Mesothelial cell of epicardium (in vitro differentiated cells): ENCODE measurements at places on chromosomes 4 and X. TPM values are rescaled to one million over a fixed set of nuclear protein-coding genes. Genes with fewer than 3 reads are reported as not detected.
A peak's percentile ranks its signal among the peaks of the same experiment; 100 is the strongest.

- peaks cover 4% of the 10 kb centered on the region for H3K36me3 ChIP-seq
- DNase-seq: no peak
- no peak overlapping the region for H3K27ac ChIP-seq
- peaks cover 7% of the 10 kb centered on the region for H3K4me1 ChIP-seq
- H3K4me3 ChIP-seq: no peak overlapping the region
Observed at GRCh38 chr4:25788703-25789238, 74.0 kb downstream of the SEL1L3 start.

DNA sequence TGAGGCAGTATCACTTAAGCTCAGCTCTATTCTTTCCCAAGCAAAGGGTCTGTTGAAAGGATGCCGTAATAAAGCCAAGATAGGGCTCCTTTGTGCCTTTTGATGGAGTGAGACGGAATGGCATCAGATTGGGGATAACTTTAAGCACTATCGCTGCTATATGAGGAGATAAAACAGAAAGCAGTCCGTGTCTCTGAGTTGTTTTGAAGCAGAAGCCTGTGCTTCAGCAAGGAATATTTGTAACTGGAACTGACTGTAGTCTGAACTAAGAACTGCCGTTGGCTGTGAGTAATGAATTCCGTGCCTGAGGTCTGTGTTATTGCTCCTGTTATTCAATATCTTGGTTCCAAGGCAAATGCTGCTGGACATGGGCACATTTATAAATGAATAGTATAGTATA lies 297.4 kb downstream of the ANKRD50 start:
- H3K36me3 ChIP-seq: peaks cover 2% of the 10 kb centered on the region
- H3K4me3 ChIP-seq: no peak overlapping the region
- peaks cover 11% of the 10 kb centered on the region for H3K4me1 ChIP-seq

- H3K27ac ChIP-seq: no peak overlapping the region
- no peaks in the 10 kb centered on the region for H3K27me3 ChIP-seq
- no peak overlapping the region for H3K4me3 ChIP-seq
- DNase-seq: no peak
- no peaks in the 10 kb centered on the region for H3K36me3 ChIP-seq
Observed at GRCh38 chr4:113955411-113955810, 24.0 kb downstream of the ARSJ start.

DNA sequence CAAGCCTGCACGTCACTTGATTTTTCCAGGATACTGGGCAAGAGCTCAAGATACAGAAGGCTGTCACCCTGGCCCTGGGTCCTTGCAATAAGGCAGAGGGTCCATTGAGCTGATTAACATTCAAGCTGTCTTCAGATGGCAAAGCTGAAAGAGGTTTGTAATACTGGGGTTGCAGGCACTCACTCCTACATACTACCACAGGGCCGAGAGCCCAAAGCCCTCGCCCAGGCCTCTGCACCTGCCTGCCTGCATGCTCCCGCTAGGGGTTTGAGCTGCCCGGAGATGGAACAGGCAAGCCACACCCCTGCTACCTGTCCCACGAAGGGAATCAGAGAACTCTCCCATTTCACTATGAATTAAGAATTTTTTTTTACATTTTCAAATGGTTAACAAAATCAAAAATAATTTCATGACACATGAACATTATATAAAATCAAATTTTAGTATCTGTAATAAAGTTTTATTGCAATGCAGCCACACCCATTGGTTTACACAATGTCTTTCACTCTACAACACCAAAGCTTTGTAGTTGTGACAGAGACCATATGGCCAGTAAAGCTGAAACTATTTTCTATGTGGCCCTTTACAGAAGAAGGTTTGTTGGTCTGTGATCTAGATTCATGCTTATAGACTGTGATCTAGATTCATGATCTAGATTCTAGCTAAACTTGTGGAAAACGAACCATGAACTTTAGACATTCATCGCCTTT lies 530.4 kb upstream of the IGFBP7 start:
- H3K27me3 ChIP-seq: no peaks in the 10 kb centered on the region
- H3K4me1 ChIP-seq: no peaks in the 10 kb centered on the region
- H3K27ac ChIP-seq: no peak overlapping the region
- H3K4me3 ChIP-seq: no peak overlapping the region

DNA sequence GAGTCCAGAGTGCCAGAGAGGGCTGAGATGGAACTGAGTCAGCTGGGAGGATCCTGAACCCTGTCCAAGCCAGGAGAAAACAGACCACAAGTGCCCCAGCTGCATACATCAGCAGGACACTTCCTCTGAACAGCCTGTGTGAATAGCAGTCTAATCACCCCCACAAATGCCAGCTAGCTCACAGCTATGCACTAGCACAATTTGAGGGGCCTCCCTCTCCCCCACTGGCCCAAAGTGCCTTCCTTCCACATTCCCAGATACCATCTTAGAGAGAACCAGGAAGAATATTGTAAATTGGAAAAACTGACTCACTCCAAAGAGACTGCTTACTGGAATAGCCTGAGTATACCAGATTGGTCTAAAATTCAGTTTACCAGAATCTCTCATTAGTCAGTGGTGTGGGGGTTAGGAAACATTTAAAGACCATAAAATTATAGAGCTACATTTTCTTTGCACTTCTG lies 292.6 kb upstream of the KLF3 start:
- H3K36me3 ChIP-seq: no peaks in the 10 kb centered on the region
- no peaks in the 10 kb centered on the region for H3K27me3 ChIP-seq
- H3K27ac ChIP-seq: no peak overlapping the region
- no peak overlapping the region for H3K4me3 ChIP-seq
- peaks cover 13% of the 10 kb centered on the region for H3K4me1 ChIP-seq

DNA sequence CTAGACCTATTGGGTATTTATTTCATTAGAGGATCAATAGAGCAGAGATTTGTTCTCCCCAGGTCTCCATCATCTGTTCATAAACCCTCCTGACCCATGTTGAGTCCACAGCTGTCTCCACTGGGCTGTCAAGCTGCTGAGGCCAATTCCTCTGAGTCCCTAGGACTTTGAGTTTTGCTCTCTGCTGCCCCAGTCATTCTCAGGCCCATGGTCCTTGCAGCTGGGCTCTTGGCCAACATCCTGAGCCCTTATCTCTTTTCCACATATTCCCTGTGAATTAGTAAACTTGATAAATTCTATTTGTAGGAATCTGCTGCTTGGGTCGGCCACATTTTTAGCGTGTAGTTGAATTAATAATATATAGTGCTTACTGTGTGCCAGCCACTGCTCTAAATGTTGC lies 41.9 kb downstream of the FHL1 start:
- DNase-seq: no peak
- H3K36me3 ChIP-seq: no peaks in the 10 kb centered on the region
- peaks cover 5% of the 10 kb centered on the region for H3K4me1 ChIP-seq
- H3K4me3 ChIP-seq: no peak overlapping the region
- H3K27me3 ChIP-seq: no peaks in the 10 kb centered on the region

The ODAPH gene
- total RNA-seq: 0.35 to 1.1 TPM (median 0.57 TPM) in 3 replicates

The MAGEA9B gene
- total RNA-seq: not detected in 3 replicates

DNA sequence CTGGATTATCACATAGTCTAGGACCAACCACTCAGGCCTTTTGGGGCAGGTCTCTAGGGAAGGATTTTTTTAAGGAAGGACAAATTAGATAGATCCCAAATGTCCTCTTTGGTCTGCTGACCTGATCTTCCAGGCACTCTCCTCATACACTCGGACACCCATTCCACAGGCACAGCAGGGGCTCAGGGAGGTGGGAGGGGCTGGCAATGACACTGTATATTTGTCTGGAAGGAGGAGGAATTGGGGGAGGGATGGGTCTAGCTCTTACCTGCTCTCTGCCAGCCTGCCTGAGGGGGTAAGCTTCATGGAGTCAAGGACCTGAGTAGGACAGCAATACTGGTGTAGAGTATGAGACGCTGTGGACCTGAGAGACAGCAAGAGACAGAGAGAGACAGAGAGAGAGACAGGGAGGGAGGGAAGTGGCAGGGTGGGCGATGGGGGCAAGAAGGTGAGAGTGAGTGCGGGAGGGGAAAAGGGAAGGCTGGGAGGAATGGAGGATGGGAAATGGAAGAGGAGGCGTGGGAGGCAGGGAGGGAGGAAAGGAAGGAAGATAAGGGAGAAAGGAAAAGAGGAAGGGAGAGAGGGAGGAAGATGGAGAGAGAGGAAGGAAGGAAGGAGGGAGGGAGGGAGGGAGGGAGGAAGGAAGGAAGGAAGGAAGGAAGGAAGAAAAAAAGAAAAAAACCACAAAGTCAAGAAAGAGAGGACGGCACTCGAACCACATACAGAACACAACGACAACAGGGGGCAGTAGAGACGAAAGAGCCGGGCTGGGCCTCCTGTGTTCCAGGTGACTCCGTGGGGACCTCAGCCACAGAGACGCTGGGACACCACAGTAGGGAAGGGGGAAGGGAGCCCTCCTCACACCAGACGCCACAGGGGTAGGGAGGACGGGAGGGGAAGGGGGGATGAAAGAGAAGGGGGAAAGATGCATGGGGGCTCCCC lies 1.8 kb downstream of the IQSEC2 start:
- no peak overlapping the region for H3K27ac ChIP-seq
- H3K4me1 ChIP-seq: peaks cover 21% of the 10 kb centered on the region
- DNase-seq: no peak
- H3K27me3 ChIP-seq: no peaks in the 10 kb centered on the region

GRCh38 chr4:61799794-61800193 lies 599.7 kb downstream of the ADGRL3 start:
- no peak overlapping the region for H3K27ac ChIP-seq
- no peaks in the 10 kb centered on the region for H3K27me3 ChIP-seq
- H3K36me3 ChIP-seq: no peaks in the 10 kb centered on the region
- DNase-seq: no peak

DNA sequence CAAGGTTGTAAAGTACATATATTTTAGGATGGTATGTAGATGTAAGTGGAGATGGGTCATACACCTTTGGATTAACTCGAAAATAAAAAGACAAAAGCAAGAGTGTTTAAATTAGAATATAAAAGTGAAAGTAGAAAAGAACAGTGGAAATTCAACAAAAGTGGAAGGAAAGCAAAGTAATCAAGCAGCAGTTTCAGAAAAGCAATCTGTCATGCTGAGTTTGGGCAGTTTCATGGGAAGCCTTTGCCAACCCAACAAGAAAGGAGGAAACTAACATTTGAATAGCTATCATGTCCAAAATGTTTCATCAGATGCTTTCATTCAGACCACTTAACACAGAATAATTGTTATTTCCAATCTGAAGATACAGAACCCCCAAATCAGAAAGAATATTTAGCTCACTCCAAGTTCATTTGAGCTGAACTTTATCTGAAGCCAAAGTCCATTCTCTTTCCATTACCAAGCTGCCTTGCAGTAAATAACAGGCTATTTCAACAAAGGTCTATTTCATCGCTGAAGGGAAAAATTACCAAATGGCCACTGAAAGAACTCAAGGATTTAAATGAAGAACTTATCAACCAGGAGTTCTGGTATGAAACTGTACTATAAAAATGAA lies 1.8 kb upstream of the EXOSC9 start:
- no peak for DNase-seq
- peaks cover 26% of the 10 kb centered on the region for H3K4me1 ChIP-seq
- H3K27ac ChIP-seq: no peak overlapping the region
- H3K27me3 ChIP-seq: peaks cover 8% of the 10 kb centered on the region
- no peak overlapping the region for H3K4me3 ChIP-seq
- no peaks in the 10 kb centered on the region for H3K36me3 ChIP-seq

GRCh38 chrX:21374994-21375707 lies 933 bp downstream of the CNKSR2 start:
- H3K27ac ChIP-seq: peak overlapping the region; percentile 76
- H3K4me1 ChIP-seq: peaks cover 11% of the 10 kb centered on the region
- H3K27me3 ChIP-seq: peaks cover 50% of the 10 kb centered on the region
- H3K4me3 ChIP-seq: peak overlapping the region; percentile 92
- DNase-seq: no peak
- no peaks in the 10 kb centered on the region for H3K36me3 ChIP-seq

DNA sequence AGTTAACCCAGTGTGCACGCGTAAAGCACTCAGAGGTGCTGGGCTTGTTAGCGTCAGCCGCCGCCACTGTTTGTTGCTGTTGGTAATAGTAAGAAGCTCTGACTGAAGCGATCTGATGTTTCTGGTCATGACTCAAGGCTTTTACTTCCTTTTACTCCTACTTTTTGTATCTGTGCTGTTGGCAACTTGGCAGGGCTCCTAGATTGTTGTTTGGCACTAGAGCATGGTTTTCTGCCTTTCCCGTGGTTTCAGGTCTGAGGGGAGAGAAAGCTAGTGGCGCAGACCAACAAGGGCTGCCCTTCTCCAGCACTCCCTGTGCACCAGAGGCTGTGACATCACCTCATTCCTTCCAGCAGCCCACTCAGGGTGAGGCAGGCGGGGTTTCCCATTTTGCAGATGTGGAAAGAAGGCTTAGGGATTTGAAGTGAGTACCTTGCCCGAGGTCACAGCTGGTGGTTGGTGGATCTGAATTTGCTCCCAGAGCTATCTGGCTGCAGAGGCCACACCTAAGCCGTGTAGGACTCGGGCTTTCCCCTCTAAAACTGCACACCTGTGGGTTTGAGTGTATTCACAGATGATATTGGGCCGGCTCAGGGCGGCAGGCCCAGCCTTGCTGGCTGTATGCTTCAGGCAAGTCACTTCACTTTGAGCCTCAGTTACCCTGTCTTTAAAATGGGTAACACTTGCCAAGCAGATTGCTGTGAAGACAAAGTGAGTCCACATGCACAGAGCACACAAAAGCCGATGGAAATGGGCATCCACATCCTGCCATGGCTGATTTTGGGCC lies 51.2 kb upstream of the TADA2B start:
- no peaks in the 10 kb centered on the region for H3K27me3 ChIP-seq
- no peak for DNase-seq
- no peak overlapping the region for H3K4me3 ChIP-seq
- peak overlapping the region; percentile 41 for H3K27ac ChIP-seq
- peaks cover 12% of the 10 kb centered on the region for H3K36me3 ChIP-seq

The HPGD gene
- 11.2 to 16.2 TPM (median 15.5 TPM) in 3 replicates for total RNA-seq

- no peak overlapping the region for H3K27ac ChIP-seq
- no peak for DNase-seq
- peaks cover 19% of the 10 kb centered on the region for H3K4me1 ChIP-seq
- H3K27me3 ChIP-seq: no peaks in the 10 kb centered on the region
- H3K4me3 ChIP-seq: no peak overlapping the region
Observed at GRCh38 chr4:177393236-177393635, 49.0 kb downstream of the AGA start.

GRCh38 chrX:131827935-131828334 lies 195.2 kb upstream of the STK26 start:
- H3K36me3 ChIP-seq: peaks cover 12% of the 10 kb centered on the region
- H3K27me3 ChIP-seq: no peaks in the 10 kb centered on the region
- DNase-seq: no peak
- peak overlapping the region; percentile 68 for H3K4me3 ChIP-seq
- H3K4me1 ChIP-seq: peaks cover 38% of the 10 kb centered on the region

DNA sequence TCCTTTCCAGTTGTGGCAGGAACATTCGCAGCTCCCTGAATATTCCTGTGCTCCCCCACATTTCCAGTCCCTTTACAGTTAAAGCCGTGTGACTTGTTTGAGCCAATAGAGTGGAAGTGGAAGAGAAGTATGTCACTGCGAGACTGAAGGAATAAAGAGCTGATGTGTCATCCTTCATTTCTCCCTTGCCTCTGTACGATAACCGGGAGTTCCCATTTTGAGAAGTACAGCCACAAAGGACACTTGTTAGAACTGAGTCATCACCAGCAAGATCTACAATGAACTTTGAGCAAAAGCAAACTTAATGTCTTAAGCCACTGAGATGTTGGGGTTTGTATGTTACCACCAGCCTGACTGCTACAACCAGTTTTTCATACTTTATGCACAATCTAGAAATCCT lies 92.3 kb downstream of the SPRY1 start:
- DNase-seq: no peak
- peaks cover 14% of the 10 kb centered on the region for H3K4me1 ChIP-seq
- H3K36me3 ChIP-seq: no peaks in the 10 kb centered on the region
- H3K27me3 ChIP-seq: no peaks in the 10 kb centered on the region
- H3K4me3 ChIP-seq: no peak overlapping the region
